CD4-positive, alpha-beta T cell treated with Interleukin-2 at 100 ng/mL for 4 hours (primary cell): ENCODE measurements at places on chromosomes 13 and 19.

- DNase-seq: no peak
Measured at GRCh38 chr19:50562329-50562728, 5.9 kb downstream of the LRRC4B start.

- no peak for DNase-seq
Measured at GRCh38 chr13:37651891-37652290, 53.3 kb upstream of the POSTN start.

GRCh38 chr19:13804830-13805683 lies 9.8 kb downstream of the ZSWIM4 start:
- DNase-seq: no peak

DNA sequence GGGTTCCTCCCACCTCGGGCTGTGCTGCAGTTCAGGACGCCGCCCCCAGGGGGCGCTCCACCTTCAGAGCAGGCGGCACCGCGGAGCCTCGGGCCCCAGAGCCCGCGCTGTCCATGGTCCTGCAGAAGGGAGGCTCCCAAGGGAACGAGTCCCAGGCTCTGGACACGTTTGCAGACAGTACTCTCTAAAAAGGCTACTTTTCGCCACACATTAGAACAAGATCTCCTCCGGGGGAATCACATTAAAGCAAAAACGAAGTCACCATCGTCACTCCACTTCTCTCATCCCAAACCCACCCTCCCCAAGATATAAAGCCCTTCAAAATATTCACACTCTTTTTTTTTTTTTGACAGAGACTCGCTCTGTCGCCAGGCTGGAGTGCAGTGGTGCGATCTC lies 4.6 kb upstream of the SIGLEC10 start:
- DNase-seq: peak; percentile 84

GRCh38 chr19:6531163-6531955 lies 533 bp downstream of the TNFSF9 start:
- no peak for DNase-seq

GRCh38 chr19:27966390-27966816 lies 1246.5 kb downstream of the UQCRFS1 start:
- no peak for DNase-seq

- no peak for DNase-seq
Measured at GRCh38 chr19:50894478-50895356, 16.5 kb downstream of the KLK4 start.

GRCh38 chr19:9958379-9958821 lies 22.1 kb upstream of the OLFM2 start:
- DNase-seq: no peak

DNA sequence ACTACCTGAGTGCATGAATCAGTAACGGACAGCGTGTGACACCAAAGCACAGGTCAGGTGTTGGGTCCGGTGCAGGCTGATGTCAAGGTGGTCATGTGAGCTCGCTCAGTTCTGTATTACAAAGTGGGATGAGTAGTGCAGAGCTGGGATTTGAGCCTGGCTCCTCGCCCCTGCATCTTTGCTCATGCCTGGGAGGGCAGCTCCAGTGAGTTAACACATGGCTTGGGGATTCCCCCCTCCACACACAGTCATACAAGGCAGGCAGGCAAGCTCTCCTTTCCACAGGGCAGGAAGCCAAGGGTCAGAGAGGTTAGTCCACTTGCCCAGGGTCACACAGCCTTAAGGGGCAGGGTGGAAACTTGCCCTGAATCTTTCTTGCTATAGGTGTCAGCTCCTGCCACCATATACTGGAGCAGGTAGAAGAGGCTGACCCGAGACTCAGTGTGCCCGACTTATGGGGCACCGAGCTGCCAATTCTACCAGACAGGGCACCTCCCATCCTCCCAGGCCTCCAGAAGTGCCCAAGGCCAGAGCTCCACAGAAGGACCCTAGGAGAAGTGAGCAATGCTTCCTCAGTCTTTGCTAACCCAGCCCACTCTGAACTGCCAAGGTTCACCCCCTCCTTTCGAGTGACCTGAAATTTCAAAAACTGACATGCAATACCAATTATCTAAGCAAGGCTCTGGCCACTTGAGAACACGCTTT lies 35.4 kb downstream of the ZNF787 start:
- DNase-seq: no peak

- DNase-seq: no peak
Measured at GRCh38 chr13:38606699-38607535, 80.0 kb upstream of the FREM2 start.

DNA sequence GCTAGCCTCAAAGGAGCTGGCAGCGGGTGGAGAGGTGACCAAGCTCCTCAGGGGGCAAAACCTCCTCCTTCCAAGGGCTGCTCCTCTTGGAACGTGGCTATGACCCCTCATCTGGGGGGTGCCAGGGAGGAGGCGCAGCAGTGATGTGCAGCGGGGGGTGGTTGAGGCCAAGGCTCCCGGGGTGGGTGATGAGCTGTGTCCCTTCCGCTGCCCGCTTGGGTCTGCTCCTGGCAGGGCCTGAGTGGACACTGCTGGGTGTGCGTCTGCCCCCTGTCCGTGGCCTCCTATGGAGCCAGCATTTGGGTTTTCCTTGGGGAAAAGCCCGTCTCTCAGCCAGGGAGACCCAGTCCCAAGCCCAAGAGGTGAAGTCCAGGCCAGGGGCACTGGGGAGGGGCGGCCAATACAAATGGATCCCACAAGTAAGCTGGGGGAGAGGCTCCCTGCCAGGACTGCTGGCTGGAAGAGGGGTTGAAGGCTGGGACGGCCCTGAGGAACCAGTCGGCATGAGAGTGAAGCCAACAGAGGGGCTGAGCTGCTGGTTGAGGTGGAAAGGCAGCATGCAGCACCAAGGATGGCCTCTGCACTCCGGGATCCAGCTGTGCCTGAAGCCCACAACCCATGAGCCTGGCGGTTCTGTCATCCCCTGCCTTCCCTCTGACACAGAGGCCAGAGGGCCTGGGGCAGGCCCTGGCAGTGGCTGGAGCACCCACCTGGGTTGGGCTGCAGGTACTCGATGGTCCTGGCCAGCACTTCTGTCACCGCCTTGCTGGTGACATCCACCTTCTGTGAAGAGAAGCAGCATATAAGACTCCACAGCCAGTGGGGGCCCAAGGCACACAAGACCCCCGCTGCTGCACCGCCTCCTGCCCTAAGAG lies 22.7 kb downstream of the MPND start:
- no peak for DNase-seq

- no peak for DNase-seq
Measured at GRCh38 chr19:17721821-17722220, 2.5 kb downstream of the MAP1S start.

DNA sequence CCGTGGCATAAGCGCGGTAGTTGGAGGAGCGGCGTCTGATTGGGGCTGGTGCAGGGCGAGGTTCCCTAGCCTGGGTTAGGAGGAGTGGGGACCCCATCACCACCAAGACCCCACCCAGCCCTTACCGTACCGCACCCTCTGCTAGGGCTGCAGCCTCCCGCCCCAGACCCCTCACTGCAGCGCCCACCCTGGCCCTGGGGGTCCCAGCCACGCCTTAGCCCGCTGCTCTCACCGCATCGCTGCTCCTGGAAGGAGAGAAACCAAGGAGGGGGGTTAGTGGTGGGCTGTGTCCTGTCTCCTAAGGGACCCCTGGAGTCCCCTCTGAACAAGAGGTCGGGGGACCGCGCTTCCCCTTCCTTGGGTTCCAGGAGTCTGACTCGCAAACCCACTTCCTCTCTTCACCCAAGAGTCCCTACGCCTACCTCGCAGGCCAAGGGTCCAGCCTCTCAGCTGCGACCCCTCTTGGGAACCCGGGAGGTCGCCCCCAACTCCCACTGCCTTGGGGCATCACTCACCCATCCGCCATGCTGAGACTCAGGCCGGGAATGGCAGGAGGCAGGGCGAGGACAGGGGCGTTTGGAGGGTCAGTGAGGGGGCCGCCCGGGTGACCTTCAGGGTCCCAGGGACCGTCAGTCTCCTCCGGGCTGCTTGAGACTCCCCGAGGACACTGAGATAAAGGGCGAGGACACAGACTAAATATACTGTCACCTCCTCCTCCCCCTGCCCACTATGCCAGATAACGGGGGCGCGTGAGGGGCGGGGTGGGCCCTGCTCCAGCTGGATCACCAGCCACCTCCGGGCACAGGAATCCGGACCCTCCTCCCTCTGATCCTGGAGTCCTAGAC lies at the start of gene TNNI3:
Gene TNNI3 (minus strand): TSS at position 669 of the 845 bp plus-strand sequence. CDS start 143 bp downstream, at position 526.
- DNase-seq: no peak

GRCh38 chr19:35207391-35207871 lies 21.1 kb downstream of the FAM187B start:
- DNase-seq: peak; percentile 77

- DNase-seq: no peak
Measured at GRCh38 chr19:13964776-13965175, 12.5 kb downstream of the DCAF15 start.

GRCh38 chr13:33033051-33033812 lies 17.0 kb downstream of the KL start:
- peak; percentile 21 for DNase-seq

DNA sequence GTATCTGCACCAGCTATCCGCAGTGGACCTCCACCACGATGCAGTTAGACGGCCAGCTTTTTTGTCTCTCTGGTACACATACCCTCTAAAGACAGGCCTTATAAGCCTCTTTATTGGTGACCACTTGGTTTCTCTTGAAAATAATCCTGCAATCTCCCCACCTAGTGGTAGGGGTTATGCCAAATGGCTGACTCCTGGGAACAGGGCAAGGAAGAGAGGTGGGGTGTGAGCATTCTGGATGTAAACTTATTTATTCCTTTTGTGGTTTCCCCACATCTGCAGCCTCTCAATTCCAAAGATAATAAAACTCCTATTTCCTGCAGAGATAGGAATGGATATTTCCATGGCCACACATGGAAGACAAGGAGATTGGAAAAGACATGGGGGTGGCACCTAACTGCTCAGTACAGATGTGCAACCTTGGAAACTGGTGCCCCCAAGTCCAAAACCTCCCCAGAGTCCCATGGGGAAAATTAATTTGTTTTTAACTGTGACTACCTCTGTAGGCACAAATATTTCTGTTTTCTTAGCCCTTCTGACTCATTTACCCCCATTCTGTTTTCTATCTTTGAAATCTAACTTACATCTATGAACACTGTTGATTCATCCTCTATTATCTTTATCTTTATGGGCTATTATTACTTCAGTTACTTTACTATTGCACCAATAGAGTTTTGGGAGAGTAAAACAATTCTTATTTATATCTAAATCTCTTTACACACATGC lies 112.7 kb upstream of the TSHZ3 start:
- no peak for DNase-seq

DNA sequence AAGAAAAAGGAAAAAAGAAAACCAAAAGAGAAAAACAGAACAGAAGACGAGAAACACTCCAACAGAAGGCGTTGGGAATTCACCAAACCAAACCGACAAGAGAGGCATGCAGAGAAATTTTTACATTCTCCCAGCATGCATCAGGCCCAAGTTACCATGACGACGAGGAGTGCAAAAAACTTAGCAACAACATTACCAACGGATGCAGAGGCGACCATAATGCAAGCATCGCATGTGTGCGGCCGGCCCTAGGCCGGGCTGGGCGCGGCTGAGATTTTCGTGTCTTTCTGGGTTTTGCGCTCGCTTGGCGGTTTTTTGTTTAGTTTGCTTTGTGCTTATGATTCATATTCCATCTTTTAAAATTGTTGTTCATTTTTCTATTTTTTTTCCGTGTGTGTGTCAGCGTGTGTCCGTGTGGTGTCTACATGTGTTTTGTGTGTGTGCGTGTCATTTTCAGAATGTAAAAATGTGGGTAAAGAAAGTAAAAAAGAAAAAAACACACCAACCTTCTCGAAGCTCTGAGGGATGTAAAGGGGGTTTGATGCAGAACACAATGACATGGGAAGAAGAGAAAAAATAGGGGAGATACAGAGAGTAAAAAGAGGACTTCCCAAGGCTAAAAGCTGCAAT lies 84.9 kb downstream of the PTPRS start:
- no peak for DNase-seq

DNA sequence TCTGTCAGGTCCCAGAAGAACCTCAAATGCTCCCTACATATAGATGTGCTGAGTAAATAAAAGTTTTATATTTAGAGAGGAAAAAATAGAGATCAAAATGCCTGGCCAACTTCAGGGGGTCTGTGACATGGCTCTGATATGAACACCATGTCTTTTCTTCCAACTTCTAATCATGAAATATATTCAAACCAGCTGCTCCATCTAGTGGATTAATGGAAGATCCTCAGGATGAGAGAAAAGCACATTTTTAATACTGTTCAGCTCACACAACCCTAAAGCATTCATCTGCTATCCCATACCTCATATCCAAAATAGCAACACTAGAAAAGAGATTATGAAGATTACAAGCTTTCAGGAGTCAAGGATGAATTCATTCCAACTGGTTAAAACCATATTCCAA lies 56.0 kb upstream of the DOCK9 start:
- DNase-seq: peak; percentile 41

DNA sequence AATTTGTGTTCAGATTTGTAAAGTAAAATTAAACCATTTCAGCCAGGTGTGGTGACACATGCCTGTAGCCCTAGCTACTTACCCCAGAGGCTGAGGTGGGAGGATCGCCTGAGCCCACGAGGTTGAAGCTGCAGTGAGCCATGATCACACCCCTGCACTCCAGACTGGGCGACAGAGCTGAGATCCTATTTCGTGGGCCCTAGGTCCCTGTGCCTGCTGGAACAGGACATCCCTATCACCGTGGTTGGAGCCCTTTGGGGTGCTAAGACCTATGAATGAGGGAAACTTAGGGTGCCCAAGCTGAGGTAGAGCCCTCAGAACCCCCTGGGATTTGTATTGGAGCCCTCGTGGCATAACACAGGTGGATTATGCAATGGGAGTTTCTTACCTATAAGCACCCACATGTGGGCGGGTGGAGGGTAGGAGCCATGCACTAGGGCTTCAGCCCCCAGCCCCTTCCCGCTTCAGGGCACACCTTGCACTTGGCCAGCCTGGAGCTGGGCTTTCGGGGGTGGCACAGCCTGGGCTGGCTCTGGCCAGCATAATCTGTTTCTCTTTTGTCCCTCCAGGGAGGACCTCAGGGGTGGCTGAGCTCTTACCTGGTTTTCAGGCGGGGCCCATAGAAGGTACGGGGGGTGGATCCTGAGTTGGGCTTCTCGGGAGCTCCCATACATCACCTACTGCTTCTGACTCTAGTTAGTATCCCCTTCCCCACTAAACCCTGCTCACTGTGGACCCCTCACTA lies 7.2 kb upstream of the USF2 start:
- no peak for DNase-seq

- DNase-seq: no peak
Measured at GRCh38 chr19:29187676-29188075, 25.3 kb downstream of the UQCRFS1 start.

DNA sequence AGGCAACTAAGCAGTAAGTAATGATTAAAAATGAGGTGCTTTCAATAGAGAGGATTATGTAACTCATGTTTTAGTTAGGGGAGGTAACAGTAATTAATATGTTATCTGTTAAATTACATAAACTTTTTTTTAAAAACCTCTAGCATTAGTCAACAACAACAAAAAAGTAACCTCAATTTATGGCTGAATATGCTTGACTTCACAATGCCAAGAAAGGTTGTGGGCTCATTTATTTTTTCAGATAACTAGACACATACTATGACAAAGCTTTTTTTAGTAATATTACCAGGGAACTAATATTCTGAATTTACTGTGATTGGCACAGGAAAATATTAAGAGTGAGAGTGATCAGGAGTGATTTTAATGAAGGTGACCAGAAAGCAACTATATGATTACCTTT lies 54.9 kb downstream of the KCNRG start:
- no peak for DNase-seq
